ENCODE measurements at places on chromosomes 2 and 18. TPM values are rescaled to one million over a fixed set of nuclear protein-coding genes. Genes with fewer than 3 reads are reported as not detected.

SLC30A3 gene
- 0.90 TPM for total RNA-seq

SP100 gene
- total RNA-seq = 157 TPM

NEURL3 gene
- total RNA-seq = 0.87 TPM

G6PC2 gene
- not detected for total RNA-seq

C2orf49 gene
- 20.2 TPM for total RNA-seq

HOXD9 gene
- total RNA-seq = not detected

DTNB gene
- total RNA-seq = 25.1 TPM

PSMA8 gene
- total RNA-seq = 1.7 TPM

LYG2 gene
- not detected for total RNA-seq

SPATS2L gene
- 28.8 TPM for total RNA-seq

OR6B3 gene
- total RNA-seq = not detected

RAD51AP2 gene
- not detected for total RNA-seq

KCNG3 gene
- not detected for total RNA-seq

MBD2 gene
- 140 TPM for total RNA-seq

ARHGAP25 gene
- total RNA-seq = 87.7 TPM

TGFA gene
- 0.50 TPM for total RNA-seq

SCN7A gene
- not detected for total RNA-seq

RGPD5 gene
- total RNA-seq = 38.6 TPM

SLC23A3 gene
- total RNA-seq = 1.1 TPM

ITGB6 gene
- total RNA-seq = not detected

GAREM2 gene
- 1.4 TPM for total RNA-seq

LINC00305 gene
- total RNA-seq = not detected

CFC1 gene
- total RNA-seq = not detected

All from activated CD4-positive, alpha-beta memory T cell treated with anti-CD3 and anti-CD28 coated beads for 36 hours (primary cell).